Right ventricle myocardium superior (tissue), 1 donor: ENCODE measurements at places on chromosomes 11 and 22. TPM values are rescaled to one million over a fixed set of nuclear protein-coding genes. Genes with fewer than 3 reads are reported as not detected.

The OR52E8 gene
- not detected for total RNA-seq

The SMIM35 gene
- not detected for total RNA-seq

The H19 gene
- 420 TPM for total RNA-seq

The RTN4R gene
- total RNA-seq = 0.75 TPM

The SCUBE1 gene
- 0.24 TPM for total RNA-seq

The KRTAP5-11 gene
- total RNA-seq = not detected

The KRTAP5-10 gene
- not detected for total RNA-seq

The SGSM1 gene
- total RNA-seq = 9.2 TPM

The APOL4 gene
- 5.0 TPM for total RNA-seq

The F2 gene
- total RNA-seq = 0.11 TPM

GRCh38 chr11:911031-911889 is 650 bp upstream of the CHID1 start:
- DNase-seq = peak; percentile 63

DNA sequence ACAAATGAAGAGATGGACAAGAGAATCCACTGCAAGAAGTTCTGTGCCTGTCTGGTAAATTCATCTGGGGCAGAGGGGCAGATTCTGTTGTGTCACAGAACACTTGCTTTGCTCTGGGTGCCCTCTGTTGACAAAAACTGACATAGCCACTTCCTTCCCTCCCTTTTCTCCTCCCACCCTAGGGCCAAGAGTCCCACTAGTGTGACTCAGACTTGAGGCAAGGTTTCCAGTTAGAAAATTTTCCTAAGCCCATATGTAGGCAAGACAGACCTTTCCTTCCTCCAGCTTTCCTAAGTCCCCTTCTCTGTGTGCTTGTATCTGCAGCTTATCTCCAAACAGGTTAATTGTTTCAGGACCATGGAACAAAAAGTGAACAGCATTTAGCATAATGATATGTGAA is 106.8 kb downstream of the RBFOX2 start:
- DNase-seq = no peak

- no peak for DNase-seq
Observed at GRCh38 chr11:5880329-5880728, at the start of gene OR52E4. Gene OR52E4, plus strand, starts transcription at chr11:5880629. Its CDS starts 3,664 bp downstream, at chr11:5884293.

DNA sequence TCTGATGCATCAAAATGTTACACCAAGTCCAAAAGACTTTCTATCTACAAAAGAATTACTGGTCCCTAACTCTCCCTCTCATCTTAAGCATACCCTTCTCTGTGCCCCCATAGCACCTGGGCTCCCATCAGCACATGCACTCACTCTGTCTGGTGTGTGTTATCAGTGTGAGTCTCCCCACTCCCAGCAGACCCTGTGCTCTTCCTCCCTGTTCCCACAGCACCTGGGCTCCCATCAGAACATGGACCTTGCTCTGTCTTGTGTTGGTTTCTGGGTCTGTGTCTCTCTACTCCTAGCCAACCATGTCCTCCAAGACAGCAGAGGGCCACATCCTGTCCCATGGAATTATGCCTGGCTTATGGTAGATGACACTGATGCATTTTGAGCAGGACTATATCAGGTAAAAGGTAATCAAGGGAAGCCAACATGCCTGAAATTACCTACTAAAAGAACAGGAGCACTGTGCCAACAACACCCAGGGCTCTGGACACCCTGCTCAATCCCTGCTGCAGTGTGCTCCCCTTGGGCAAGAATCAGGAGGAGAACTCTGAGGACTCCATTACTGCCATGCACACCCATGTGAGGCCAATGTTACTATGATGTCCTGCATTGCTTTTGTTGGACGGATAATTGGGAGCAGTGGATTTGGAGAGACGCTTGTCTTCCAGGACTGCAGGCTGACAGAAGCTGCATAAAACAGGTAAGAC is 34.3 kb downstream of the GAB4 start:
- no peak for DNase-seq

- peak; percentile 53 for DNase-seq
Observed at GRCh38 chr11:12216671-12217374, 106.4 kb downstream of the MICAL2 start.

DNA sequence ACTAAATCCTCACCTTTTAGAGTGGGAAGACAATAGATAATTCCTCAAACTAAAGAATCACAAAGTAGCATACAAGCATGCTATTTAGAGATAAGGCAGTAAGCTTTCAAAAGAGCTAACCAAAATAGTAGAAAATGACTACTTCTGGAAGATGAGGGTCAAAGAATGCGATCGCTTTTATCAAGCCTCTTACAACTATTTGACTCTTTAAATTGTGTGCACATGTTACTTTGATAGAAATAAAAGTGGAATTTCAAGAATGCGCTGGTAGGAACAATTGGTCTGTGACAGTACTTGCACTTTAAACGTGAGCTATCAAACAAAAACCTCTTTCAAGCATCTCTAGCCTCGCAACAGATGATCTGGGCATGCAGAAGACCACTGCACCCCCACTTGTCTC is 97.3 kb downstream of the COMMD9 start:
- no peak for DNase-seq

DNA sequence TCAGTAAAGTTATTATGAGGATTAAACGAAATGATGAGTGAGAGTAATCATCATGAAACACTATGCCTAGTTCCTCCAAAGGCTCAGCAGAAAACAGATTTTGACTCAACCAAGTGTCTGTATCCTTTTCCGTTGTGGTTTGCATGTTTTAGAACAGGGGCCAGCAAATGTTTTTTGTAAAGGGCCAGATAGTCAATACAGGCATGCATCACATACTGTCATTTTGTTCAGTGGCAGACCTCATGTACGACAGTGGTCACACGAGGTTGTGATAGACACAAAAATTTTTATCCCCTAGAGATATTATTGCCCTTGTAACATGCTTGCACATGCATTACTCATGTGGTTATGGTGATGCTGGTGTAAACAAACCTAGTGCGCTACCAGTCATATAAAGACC is 81.9 kb upstream of the SLC25A18 start:
- DNase-seq = no peak

DNA sequence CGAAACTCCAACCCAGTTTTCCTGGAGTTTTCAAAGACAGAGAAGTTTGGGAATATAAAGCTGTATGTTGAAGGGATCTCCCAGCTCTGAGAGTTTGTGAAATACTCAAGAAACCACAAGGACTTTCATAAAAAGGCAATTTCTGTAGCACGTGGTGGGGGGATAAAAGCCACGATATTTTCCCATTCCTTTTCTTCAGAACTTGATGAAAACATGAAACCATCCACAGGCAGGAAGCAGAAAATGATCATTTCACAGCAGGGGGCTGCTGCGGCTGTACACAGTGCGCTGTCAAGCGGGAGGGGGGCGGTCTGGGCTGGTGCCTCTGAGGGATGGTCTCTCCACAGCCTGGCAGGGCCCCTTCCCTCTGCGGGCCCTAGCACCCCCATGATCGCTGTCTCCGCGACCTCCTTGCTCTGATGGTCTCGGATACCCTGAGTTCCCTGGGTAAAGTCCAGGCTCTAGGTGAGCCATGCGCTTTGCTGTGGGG is 423.2 kb downstream of the MN1 start:
- DNase-seq = no peak

DNA sequence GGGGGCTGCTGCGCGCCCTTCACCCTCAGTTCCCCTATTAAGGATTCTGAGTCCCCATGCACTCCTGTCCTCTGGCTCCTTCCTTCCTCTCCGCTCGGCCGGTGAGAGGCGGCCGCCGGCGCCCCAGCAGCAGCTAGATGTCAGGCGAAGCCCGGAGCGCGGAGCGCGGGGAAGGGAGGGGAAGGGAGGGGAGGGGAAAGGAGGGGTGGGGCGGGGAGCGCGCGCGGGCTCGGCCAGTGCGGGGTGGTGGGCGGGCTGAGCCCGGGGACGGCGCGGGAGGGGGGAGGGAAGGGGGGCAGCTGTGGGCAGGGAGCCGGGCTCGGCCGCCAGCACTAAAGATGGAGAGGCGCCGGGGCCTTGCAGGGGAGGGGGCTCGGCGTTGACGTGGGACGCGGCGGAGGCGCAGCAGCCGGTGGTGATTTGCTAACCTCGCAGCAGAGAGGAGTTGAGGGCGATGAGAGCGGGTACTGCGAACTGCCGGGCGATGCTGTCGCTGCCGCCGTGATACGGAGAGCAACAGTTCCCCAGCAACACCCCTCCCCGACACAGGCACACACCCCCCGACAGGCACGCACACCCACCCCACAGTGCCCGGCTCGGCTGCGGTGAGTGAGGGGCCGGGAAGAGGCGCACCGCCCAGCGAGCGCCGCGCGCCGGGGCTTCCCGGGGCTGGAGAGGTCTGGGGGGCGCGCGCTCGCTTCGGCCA is at the start of gene ZBTB16:
TSS of gene ZBTB16 (plus strand) at position 434 of the 706 bp plus-strand sequence. CDS start 3,590 bp downstream, outside the sequence.
- peak; percentile 95 for DNase-seq

DNA sequence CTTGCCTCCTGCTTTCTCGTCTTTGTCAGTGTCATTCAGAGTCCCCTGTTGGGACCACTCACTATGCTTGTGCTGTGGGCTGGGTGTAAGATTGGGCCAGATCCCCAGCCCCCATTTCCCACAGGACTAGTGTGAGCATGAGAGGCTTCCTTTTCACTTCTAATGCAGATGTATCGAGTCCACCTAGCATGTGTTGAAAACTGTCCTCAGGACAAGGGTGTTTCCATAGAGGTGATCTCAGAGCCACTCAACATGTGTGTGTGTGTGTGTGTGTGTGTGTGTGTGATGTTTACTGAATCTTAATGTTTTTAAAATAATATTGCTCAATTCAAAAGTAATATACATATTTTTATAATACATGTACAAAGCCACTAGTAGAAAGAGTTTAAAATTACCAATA is 11.4 kb upstream of the CD44 start:
- DNase-seq = no peak
